ENCODE measurements at places on chromosomes 11 and 22.

DNA sequence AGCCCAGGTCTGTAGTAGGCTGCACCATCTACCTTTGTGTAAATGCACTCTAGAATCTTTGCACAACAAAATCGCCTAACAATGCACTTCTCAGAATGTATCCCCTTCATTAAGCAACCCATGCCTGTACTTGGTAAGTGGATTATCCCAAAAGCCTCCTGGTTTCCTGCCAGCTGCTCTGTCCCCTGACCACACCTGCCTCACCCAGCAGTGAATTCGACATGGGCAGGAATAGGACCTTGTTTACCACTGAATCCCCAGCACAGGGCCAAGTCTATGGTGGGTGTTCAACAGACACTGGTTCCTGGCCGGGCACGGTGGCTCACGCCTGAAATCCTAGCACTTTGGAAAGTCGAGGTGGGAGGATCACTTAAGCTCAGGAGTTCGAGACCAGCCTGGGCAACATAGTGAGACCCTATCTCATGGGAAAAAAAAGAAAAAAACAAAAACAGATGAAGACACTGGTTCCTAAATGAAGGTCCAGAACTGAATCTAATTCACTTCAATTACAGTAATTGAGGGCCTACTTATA, 5.1 kb upstream of the SYCE3 start:
- DNase-seq = no peak

DNA sequence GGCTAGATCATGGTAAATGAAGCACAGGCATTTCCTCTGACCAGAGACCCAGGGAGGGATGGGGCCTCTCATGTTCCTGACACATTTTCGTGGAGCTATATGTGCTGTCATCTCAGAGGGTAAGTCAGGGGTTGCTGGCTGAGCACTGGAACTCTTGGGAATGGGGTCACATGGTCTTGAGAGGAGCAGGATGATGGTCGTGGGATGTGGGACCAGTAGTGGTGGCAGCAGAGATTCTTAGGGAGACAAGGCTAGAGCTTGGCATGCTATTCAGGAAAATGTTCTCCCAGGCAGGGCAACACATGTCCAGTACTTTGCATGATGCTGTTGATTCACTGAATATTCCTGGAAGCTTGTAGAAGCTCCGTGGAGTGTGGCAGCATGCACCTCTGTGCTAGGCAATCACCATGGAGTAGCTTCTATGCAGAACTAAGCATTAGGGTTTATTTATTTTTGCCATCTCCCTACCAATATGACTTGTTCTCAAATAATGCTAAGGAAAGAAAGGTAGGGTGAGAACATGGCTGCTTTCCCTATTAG, 31.4 kb upstream of the TTC12 start:
- DNase-seq = no peak

DNA sequence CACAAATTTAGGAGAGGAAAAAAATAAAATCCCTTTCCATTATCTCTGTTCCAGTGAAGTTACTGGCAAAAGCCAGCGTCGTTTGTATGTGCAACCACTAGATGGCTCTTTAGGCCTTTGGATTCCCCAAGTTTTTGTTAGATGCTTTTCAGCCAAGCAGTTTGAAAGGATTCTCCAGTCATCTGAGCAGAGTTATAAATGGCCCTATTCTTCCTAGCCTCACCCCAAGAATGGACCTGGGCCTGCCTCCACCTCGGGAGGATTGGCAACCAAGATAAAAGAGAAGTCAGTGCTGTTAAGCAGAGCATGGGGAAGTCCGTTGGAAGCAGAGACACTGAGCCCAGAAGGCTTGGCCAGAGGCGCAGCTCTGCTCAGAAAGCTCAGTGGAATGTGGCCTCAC, 15.4 kb downstream of the FAM181B start:
- peak; percentile 26 for DNase-seq

DNA sequence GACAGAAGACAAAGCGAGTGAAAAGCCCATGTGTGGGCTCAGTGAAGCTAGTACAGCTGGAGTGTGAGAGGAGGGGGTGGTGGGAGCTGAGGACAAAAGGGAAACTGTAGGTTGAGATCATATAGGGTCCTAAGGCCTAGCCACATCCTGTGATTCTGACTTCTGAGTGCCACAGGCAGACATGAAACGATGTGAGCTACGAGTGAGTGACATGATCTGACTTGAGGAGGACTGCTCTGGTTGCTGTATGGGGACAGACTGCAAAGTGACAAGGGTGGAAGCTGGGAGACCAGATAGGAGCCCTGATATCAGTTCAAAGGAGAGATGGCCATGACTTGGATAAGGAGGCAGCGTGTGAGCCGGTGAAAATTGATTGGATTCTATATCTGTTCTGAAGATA, 85.4 kb downstream of the MICAL2 start:
- DNase-seq = no peak

GRCh38 chr11:69460540-69461257, 20.8 kb upstream of the LINC01488 start:
- DNase-seq = no peak

DNA sequence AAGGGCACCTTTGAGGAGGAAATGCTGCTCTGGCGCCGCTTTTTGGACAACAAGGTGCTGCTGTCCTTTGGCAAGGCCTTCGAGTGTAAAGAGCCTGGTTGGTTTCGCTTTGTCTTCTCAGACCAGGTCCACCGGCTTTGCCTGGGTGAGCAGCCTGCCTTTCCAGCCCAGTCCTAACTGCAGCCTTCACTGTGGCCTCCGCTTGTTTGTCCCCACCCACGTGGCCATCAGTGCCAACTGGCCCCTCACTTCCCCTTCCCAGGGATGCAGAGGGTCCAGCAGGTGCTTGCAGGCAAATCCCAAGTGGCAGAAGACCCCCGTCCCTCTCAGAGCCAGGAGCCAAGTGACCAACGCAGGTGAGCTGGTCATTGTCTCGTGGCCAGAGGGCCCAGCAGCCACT, 12.0 kb upstream of the EXT2 start:
- DNase-seq = no peak
